Stimulated activated CD8-positive, alpha-beta memory T cell treated with anti-CD3 and anti-CD28 coated beads, Interleukin-15, amount 100 ng/mL, for 24 hours (primary cell): ENCODE measurements at places on chromosomes 1 and 21.

GRCh38 chr1:42118125-42118524 is 35.1 kb upstream of the GUCA2B start:
- no peak for DNase-seq

GRCh38 chr1:20192364-20192763 is 6.0 kb upstream of the PLA2G2C start:
- no peak for DNase-seq

DNA sequence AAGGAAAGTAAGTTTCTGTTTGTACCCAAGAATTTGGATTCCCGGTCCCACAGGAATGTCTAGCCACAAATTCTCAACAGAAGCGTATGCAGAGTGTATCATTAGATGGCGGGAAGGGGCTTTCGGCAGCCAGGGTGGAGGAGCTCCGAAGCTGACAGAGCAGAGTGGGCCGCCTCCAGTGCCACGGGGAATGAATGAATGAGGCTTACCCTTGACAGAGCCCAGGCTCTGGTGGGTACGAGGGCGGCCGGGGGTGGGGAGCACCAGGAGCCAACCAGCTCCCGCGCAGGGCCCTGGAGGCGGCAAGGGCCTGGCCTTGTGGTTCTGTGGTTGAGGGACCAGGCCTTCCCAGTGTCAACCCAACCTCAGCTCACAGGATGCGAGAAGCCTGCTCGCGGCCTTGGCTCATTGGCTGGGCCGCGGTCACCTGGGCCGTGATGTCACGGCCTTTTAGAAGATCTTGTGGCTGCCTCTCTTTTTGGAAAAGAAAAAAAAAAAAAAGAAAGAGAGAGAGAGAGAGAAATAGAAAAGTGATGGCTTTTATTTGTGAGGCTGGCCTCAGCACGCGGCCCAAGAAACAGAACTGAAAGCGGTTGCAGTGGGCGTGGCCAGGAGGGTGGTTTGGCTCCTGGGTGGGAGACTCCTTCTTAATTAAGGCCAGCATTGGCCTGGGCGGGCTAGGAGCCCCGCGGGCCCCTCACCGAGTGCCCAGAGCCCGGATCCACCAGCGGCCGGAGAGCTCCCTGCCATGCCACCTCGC is 34.9 kb upstream of the RUNX3 start:
- peak; percentile 69 for DNase-seq

DNA sequence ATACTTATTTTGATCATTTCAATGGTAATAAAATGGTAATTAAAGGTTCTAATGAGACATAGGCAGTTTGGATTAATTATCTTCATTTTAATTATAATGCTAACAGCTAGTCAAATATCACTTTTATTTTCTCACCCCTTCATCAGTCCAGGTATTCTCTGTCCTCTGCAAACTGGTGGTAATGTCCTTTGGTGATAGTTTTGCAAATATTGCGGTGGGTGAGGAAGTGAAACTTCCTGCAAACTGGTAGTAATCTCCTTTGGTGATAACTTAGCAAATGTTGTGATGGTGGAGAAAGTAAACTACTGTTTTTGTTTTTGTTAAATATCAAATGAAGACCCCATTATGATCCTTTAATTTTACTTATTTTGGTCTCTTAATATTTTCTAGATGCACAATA is 209.0 kb downstream of the AMY1C start:
- no peak for DNase-seq

- no peak for DNase-seq
Measured at GRCh38 chr1:224541901-224542630, 74.1 kb upstream of the CNIH3 start.

- DNase-seq, result no peak
Measured at GRCh38 chr1:159084152-159084551, 7.6 kb upstream of the AIM2 start.

DNA sequence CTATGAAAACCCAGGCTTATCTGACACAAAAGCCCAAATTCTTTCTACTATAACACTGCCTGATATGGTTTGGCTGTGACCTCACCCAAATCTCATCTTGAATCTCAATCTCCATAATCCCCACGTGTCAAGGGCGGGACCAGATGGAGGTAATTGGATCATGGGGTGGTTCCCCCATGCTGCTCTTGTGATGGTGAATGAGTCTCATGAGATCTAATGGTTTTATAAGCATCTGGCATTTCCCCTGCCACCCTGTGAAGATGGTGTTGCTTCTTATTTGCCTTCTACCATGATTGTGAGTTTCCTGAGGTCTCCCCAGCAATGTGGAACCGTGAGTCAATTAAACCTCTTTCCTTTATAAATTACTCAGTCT is 123.3 kb upstream of the USP24 start:
- DNase-seq, result no peak

- DNase-seq, result no peak
Measured at GRCh38 chr1:31183927-31184554, 55.6 kb downstream of the NKAIN1 start.

GRCh38 chr1:222948079-222948478 is 133.2 kb downstream of the DISP1 start:
- no peak for DNase-seq

DNA sequence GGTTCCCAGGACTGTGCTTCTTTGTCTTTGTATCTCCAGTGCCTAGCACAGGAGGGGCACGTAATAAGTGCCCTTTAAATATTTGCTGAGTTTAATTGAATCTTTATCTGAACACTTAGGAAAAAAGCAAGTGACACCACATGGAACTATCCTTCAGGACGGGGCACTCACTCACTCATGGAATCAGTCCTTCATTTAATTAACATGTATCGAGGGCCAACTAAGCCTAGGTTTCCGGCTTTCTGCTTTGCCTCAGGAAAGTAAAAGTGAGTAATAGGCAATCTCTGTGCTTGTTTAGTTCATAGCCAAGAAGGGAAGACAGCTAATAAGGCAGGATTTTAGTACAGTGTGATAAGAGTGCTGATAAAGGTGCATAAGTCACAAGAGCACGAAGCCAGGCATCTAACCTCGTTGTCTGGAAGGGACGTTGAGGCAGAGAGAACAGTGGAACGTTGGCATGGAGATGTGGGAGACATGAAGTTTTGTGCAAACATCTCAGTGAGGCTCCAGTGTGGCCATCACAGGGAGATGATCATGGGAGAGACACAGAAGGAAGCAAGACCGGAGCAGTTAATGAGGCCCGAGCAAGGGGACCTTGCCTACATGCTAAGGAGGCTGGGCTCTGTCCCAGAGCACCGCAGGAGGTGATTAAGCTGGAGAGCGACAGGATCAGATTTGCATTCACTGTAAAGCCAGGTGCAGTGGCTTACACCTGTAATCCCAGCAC is 54.1 kb upstream of the TRIM67 start:
- DNase-seq, result no peak
